ENCODE measurements at places on chromosomes 13 and 19. TPM values are rescaled to one million over a fixed set of nuclear protein-coding genes. Genes with fewer than 3 reads are reported as not detected.

Gene DAND5
- not detected for total RNA-seq

Gene ZNF780A
- total RNA-seq: 12.0 TPM

Gene ZNF221
- 5.9 TPM for total RNA-seq

Gene SPRED3
- total RNA-seq: 19.6 TPM

Gene HNRNPM
- 134 TPM for total RNA-seq

Gene GNG8
- total RNA-seq: 4.5 TPM

Gene ABCC4
- 18.6 TPM for total RNA-seq

Gene MYBPC2
- total RNA-seq: not detected

Gene IFI30
- 85.2 TPM for total RNA-seq

Gene ZNF441
- total RNA-seq: 9.5 TPM

Gene IL4I1
- total RNA-seq: 0.84 TPM

Gene XPO4
- total RNA-seq: 11.7 TPM

Gene NLRP9
- not detected for total RNA-seq

Gene MBD3L3
- total RNA-seq: not detected

Gene CGB8
- not detected for total RNA-seq

Gene RNF113B
- total RNA-seq: not detected

Gene OR10H1
- 0.10 TPM for total RNA-seq

Gene PBX4
- total RNA-seq: 0.65 TPM

Gene ZNF428
- total RNA-seq: 26.2 TPM

Gene ADGRE2
- total RNA-seq: 8.1 TPM

Gene FAM216B
- total RNA-seq: not detected

Gene ZNF549
- total RNA-seq: 6.2 TPM

Gene APOC1
- 22.2 TPM for total RNA-seq

Gene GPC6
- 32.4 TPM for total RNA-seq

Gene PRTN3
- not detected for total RNA-seq

Gene CLDND2
- 0.87 TPM for total RNA-seq

Gene PIH1D1
- total RNA-seq: 45.0 TPM

Gene KLC3
- not detected for total RNA-seq

Gene ZNF416
- total RNA-seq: 6.1 TPM

Gene SIGLEC6
- 0.52 TPM for total RNA-seq

Gene MEF2B
- 2.4 TPM for total RNA-seq

Gene ZNF610
- total RNA-seq: 2.2 TPM

Gene ZNF709
- total RNA-seq: 5.1 TPM

Gene AP1M2
- not detected for total RNA-seq

Gene NAPSA
- 0.52 TPM for total RNA-seq

Gene ZNF470
- total RNA-seq: 7.1 TPM
